ENCODE measurements at places on chromosomes 11 and 22. TPM values are rescaled to one million over a fixed set of nuclear protein-coding genes. Genes with fewer than 3 reads are reported as not detected.

Gene BACE1
- 17.5 TPM for polyA plus RNA-seq

Gene SHANK3
- polyA plus RNA-seq = 1.9 TPM

GRCh38 chr11:32333320-32333991, 101.9 kb downstream of the WT1 start:
- DNase-seq = peak; percentile 77

DNA sequence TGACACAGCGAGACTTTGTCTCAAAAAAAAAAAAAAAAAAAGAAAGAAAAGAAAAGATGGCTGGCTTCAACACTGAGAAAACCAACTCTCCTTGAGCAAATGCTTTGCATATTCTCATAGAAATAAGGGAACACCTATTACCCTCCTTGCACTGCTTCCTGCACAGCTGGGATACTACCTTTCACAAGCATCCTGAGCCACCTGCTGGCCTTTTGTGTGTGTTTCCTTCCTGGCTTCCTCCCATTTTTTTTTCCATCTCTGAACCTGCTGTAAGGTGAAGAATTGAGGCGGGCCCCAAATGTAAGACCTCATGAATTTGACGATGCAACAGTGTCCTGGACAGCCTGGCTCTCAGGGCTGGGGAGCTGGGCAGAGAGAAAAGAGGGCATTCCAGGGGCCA, 1.9 kb upstream of the RFPL3 start:
- peak; percentile 35 for DNase-seq

- no peak for DNase-seq
Measured at GRCh38 chr22:50292643-50293440, 14.6 kb downstream of the PLXNB2 start.

GRCh38 chr11:61803889-61804647, 11.4 kb downstream of the FEN1 start:
- DNase-seq = no peak

Data from hepatocyte (in vitro differentiated cells).